T-cell (primary cell): ENCODE measurements at places on chromosomes 12 and 14.

DNA sequence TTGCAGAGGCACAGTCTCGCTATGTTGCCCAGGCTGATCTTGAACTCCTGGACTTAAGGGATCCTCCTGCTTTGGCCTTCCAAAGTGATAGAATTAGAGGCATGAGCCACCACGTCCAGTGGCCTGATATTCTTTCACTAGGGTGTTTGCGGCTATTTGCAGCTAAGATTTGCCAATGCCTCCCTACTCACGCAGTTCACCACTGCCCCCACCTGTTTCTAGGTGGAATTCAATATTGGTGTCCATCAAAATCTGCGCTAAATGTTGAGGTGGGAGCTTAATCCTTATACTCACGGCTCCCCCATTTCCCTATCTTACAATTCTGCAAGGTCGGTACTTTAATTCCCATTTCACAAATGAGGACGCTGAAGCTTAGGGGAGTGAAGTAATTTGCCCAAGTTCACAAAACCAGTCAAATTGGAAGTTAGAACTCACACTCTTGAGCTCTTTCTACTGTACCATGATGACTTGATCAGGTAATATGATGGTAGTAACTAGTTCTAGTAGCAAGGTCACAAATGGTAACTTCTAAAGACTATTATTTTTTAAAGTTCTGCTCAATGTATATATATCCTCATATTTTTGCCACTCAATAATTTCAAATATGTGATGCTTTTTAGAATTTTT, 22.1 kb upstream of the LRRC9 start:
- DNase-seq = no peak

DNA sequence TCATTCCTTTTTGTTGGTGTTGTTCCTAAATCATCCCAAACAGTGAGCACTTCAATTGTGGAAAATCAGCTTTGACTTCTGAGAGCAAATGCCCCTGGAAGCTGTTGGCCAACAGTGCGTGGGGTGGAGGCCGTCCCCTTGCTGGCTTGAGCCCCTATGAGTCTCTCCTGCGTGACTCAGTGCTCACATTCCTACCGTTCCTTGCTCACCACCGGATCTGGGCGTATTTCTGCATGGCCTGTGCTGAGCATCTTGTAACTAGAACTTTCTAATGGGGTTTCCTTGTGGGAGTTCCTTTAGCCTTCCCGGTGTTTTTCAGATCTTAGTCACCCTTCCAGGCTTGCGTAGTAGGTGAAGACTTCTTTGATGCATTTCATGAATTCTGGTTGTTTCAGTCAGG, 14.7 kb downstream of the SERPINA1 start:
- DNase-seq = no peak

GRCh38 chr14:81386290-81386745, 13.8 kb downstream of the STON2 start:
- DNase-seq = no peak

DNA sequence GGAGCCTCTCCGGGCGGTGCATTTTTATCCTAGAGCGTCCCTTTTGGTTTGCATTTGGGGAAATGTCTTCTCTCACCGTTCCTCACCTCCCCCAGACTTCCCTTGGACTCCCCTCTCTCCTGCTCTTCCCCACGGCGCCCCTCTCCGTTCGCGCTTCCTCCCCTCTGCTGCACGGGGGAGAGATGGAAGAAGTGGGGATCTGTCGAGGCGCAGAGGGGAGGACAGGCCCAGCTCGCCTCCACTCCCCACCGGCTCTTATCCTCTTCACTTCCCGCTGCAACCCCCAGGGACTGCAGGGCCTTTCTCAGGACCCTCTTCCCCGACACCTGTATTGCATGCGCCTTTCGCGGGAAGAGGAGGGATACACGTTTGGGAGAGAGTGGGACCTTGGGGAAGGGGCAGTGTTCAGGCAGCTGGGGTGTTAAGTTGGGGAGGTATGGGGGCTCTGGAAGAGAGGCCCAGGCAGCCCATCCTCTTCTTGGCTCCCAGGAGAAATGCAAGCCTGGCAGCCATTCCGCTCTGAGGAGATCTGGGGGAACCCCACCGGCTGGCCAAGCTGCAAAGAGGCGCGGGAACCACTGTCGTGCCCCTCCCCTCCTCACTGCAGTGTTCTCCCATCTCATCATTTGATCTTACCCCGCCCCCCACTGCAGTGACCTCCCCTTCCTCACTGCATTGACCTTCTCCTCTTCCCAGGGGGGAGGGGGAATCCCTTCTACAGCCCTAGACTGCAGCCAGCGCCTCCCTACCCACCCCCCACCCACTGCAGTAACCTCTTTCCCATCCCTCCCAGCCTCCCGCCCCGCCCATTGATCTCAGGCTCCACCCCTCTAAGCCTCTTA, 788 bp downstream of the ENO2 start:
- DNase-seq = no peak

- DNase-seq = no peak
These were observed 68.7 kb upstream of the HMGA2 start for GRCh38 chr12:65755596-65755978.

- peak; percentile 16 for DNase-seq
These were observed 700 bp downstream of the SLC35E3 start for GRCh38 chr12:68746572-68747180.

DNA sequence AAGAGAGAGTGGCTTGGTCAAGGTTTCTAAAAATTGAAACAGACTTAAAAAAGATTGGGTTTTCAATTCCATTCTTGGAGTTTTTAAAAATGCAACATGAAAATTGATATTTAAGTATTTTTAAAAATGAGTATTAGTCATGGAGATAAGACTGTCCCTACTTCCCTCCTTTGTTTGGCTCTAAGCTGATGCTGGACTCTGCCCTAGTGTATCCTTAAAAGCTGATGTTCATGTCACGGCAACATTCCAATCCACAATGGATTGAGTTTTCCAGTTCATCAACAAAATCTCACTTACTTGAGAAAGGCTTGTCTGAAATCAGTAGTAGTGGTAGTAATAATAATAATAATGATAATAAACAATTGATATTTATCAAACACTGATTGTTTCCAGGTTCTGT, 119.0 kb upstream of the SLC38A2 start:
- no peak for DNase-seq

DNA sequence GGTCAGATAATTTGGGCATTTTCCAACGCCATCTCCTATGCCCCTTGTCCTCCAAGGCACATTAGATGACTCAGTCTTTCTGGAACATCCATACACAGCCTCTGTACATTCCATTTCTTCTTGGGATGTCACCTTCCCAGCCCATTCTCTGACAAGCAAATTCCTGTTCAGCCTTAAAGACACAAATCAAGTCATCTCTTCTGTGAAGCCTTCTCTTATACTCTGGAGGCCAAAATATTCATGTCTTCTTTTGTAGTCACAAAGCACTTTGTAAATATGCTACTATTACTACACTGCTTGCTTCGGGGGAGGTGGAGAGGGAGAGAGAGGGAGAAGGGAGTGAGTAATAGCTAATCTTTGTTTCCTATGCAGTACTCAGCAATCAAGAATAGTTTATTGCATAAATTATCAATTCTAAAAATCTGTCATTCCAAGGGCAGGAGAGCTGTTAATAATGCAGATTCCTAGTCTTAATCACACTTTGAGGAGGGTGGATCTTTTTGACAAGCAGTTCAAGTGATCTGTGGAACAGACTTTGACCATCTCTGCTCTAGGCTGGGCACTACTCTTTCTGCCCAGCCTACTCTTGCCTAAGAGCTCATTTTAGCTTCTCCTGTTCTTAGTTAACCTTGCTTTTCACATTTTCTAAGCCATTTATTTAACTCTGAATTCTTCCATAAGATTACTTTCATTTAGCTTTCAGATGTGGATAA, 27.9 kb downstream of the KCNMB4 start:
- no peak for DNase-seq

DNA sequence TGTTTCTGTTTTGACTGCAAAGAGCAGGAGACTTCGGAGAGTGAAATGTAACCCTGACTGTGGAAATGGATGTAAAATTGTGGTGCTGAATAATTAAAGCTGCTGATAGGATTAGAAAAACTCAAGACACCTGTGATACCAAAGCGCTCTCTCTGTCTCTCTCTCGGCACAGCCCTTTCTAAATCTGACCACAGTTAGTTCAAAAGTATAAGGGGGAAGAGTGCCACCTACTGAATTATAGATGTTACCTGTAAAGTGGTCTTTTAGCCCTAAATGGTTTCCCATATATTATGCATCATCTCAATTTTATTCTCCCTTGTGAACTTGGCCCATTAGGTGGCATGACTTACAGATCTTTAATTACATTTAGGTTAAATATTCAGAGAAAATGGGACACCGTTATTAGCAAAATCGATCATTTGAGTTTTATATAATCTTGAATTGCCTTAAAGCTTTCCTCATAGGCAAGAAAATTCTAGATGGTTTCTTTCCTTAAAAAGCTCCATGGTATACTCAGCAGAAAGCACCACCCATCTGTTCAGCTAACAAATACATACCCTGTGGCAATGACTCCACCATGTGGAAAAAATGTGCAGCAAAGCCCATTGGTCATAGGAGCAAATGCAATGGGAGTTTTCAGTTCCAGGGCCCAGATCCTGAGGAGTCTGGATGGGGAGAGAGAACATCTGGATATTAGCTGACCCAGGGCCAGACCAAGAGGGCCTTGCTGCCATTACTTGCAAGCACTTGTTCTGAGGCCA, 18.1 kb downstream of the RFC5 start:
- DNase-seq = no peak

DNA sequence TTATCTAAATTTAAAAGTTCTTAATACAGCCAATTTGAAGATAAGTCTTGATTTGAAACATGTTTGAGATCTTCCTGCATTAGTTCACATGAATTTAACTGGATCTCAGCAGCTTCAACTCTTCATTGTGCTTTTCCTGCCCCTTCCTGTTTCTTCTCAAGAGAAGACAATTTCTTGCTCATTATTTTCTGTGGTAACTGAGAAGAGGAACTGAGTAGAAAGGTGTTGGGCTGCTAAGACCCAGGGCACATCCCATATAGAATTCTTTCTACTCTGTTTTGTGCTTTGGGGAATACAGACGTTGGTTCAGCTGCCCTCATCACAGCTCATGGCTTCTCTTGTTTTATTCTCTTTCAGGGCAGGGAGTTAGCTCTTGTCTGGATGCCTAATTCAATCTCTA, 110.2 kb downstream of the SNAPC1 start:
- DNase-seq = no peak

DNA sequence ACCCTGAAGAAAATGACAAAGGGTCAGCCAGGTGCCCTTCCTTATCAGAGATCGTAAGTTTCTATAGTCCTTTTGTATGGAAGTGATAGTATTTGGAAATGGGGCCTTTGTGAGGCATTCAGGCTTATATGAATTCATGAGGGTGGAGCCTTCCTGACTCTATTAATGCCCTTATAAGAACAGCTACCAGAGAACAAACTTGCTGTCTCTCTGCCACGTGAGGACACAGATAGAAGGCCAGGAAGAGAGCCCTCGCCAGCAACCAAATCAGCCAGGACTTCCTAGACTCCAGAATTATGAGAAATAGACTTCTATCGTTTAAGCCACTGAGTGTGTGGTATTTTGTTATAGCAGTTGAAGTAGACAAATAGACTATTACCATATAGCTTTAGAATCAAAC, 36.7 kb downstream of the TRMT5 start:
- DNase-seq = no peak

DNA sequence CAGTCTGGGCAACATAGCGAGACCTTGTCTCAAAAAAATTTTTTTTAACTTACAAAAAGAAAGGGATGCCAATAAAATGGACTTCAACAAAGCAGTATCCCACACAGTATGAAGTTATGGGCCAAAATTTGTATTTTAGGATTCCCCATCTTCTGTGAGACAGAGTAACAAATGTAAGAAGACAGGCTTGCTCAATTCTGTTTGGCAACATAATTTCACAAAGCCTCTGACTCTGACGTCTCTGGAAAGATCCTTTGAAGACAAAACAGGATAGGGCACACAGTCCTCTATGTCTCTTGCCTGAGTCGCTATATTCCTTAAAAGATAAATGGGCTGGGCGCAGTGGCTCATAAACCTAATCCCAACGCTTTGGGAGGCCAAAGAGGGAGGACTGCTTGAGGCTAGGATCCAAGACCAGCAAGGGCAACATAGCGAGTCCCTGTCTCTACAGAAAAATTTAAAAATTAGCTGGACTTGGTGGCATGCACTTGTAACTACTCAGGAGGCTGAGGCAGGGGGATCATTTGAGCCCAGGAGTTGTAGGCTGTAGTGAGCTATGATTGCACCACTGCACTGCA, 1.1 kb upstream of the HOMEZ start:
- no peak for DNase-seq

DNA sequence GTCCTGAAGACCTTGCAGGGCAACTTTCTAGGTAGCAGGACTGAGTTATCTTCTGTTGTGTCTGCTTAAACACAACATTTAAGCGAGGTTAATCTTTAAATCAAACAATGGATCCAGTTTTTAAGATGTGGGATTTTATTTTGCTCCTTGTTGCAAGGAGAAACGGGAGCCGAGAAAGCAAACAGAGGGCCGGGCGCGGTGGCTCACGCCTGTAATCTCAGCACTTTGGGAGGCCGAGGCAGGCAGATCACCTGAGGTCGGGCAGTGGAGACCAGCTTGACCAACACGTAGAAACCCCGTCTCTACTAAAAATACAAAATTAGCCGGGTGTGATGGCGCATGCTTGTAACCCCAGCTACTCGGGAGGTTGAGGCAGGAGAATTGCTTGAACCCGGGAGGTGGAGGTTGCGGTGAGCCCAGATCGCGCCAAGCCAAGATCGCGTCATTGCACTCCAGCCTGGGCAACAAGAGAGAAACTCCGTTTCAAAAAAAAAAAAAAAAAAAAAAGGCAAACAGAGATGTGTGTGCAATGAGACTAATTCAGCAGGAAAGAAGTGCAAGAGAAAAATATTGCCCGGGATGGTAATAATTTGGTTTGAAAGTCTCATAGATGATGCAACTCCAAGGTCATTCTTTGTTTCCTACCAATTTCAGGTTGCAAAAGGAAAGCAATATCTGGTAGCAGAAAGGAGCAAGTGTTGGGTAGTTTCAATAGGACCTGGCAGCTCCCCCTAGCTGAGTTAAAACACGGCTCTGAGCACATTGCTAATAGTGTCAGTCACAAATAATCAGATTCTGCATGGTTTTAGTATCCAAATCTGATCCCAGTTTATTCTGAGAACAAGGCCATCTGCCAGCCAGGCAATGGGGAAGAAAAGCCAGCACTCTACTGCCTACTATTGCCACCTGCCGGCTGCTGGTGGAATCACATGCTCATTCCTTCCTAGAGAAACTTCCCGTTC, 141.4 kb downstream of the PPM1H start:
- DNase-seq = peak; percentile 55

GRCh38 chr12:20808521-20808920, 2.0 kb upstream of the SLCO1B3 start:
- DNase-seq = no peak

GRCh38 chr14:22978981-22979671, 3.2 kb downstream of the AJUBA start:
- no peak for DNase-seq
